ENCODE measurements at places on chromosomes 6 and 20.

DNA sequence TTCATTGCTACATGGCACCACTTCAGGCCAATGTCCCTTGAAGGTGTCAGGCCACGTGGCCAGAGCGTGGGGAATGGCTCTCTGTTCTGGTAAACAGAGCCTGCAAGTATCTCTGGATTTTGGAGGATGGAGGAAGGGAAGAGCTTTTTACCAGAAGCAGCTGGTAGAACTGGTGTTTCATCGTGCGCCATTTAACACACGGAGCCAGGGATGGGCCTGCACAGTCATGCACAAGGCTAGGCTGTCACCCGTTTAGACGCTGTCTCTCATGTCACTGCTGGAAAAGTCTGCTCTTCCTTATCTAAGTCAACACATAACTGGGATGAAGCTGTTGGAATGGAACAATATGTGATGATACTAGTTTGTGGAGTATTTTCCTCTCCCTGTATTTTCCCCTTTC lies 123.9 kb downstream of the IBTK start:
- DNase-seq = no peak

DNA sequence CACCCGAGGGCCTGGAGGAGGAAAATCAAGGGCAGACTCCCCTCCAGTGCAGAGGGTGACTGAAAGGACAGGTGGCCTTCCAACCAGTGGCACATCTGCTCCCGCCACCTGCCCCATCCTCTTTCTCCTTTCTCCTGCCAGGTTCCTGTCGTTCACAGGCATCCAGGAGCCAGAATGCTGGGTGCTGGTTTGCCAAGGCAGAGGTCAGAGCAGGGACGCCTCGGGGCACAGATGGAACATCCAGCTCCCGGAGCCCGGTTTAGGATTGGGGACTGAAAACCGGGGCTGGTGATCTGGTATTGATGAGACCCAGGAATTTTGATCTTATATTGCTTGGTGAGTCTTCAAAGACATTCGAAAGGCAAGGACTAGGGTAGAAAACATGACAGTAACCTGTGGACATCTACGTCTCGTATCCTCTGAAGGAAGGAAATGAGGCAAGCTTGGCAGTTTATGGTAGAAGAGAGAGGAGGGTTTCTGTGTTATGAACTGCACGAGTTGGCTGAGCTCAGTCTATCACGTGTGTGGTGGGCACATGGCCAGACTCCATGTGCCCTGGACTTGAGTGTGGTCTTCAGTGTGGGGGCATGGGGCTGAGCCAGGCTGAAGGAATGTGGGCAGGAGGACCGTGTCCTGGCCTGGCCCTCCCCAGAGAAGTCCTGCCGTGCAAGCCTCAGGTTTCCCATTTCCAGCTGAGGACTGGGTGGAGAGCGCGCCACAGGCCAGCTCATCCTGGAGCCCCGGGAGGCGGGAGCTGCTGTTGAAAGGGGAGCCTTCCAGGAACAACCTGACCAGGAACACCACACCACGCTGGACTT lies 74.2 kb downstream of the IRF4 start:
- no peak for DNase-seq

DNA sequence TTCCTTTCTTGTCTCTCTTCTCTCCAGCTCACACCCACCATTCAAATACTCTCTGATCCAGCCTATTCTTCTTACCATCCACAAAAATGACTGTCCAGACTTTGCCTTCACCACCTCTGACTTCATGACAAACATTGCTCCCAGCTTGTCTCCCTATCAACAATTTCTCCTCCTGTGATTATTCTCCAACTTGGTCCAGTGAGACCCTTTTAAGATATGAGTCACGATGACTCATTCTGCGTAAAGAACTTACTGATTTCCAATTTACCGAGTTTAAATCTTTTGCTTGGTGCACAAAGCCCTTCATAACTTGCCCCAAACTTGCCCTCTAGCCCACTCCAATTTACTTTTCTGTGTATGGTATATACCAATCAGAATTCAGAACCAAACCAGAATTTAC lies 833.2 kb downstream of the MAFB start:
- no peak for DNase-seq

- no peak for DNase-seq
These were observed 155.8 kb downstream of the RNGTT start for GRCh38 chr6:88807622-88808021.

DNA sequence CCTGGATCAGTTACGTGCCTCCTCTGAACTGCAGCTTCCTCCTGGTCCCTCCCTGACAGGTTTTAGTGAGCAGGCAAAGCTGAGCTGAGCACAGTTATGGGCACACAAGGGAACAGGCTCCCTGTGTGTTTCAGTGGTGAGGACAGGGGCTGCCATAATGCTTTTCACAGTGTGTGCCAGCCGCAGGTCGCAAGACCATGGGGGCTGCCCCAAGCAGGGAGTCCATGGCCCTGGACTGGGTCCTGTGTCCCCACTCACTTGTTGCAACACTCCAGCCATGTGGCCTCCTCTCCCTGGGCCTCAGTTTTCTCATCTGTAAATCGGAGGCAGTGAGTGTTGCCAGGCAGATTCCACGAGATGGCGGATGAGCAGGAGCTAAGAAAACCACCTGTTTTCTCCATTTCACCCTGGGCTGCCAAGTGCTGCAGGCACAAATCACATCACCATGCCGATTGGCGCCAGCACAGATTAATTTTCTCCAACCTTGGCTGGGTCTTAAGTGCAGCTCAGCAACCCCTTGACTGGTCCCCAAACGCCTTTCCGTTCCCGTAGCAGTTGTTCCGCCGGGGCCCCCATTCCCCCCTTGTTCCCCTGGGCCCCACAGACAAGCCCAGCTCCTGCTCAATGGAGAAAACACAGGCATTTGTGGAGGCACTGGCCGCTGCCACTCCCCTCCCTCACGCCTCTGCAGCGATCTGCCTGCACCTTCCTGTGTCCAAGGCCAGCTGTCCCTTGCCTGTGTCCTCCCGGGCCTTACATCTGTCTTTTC lies 57.1 kb upstream of the NNAT start:
- no peak for DNase-seq

DNA sequence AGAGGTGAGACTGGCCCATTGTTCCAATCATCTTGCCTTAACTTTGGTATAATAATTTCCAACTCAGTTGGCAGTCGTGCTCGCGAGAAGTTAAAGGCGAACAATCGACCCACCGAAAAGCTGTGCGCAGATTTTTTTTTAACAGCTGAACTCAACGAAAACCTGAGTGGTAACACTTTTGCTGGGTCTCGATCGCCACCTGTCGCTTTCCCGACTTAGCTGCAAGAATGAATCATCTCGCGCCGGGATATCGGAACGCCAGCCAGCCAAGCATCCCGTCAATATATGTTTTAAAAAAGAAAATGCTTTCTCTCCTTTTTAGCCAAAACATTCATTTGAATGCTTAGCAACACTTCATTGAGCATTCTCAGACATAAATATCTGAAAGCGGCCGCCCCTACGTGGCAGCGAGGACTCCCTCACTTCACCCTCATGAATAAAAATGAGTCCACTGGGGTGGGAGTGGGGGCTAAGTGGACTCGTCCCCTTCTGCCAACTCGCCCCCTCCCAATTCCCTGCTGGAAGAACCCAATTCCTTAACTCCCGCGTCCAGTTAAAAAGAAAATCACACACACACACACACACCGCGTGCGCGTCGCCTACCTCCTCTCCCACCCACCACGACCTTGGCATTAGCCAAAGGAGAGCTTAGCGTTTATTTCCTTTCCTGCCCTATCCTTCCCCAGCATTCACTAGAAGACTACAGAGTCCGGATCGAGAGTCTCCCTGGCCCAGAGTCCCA lies 1.5 kb downstream of the COL12A1 start:
- no peak for DNase-seq

GRCh38 chr6:44201638-44202303 lies 15.0 kb upstream of the MYMX start:
- no peak for DNase-seq

DNA sequence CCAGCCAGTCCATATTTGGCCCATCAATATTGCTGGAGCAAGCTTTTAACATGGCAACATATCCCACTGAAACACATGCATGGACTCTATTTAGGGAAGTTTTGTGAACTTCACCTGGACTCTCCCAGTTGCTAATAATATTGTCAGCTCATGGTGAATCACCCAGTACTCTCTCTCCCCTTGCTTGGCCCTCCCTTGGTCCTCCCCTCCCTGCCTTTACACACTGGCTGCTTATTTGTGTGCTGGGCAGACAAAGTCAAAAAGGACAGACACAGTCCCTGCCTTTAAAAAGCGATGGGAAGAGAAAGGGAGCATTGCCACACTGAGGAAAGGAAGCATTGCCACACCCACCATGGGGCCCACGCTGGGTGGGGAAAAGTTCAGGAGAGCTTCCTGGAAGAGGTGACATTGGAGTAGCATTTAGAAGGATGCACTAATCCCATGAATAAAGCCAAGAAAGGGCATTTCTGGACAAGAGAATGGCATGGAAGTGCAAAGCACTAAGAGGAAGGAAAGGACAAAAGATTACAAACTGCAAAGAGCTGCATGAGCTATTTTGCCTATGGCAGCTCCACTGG lies 143.4 kb upstream of the EXOC2 start:
- DNase-seq = no peak

DNA sequence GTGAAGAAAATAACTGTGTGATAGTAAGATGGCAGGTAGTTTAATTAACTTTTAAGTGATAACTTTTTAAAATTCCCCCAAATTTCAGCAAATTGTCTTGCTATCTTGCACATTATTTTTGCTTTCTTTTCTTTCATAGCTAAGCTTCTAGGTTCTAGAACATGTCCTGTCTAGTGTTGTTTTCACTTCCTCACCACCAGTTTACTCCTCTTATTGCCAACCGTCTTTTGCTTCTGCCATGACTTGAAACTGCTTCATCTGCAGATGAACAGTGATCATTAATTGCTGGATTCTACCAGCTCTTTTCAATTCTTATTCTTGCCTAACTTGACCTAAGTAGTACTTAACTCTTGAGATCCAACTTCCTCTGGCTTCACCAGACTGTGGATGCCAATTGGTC lies 137.8 kb downstream of the CENPW start:
- no peak for DNase-seq

DNA sequence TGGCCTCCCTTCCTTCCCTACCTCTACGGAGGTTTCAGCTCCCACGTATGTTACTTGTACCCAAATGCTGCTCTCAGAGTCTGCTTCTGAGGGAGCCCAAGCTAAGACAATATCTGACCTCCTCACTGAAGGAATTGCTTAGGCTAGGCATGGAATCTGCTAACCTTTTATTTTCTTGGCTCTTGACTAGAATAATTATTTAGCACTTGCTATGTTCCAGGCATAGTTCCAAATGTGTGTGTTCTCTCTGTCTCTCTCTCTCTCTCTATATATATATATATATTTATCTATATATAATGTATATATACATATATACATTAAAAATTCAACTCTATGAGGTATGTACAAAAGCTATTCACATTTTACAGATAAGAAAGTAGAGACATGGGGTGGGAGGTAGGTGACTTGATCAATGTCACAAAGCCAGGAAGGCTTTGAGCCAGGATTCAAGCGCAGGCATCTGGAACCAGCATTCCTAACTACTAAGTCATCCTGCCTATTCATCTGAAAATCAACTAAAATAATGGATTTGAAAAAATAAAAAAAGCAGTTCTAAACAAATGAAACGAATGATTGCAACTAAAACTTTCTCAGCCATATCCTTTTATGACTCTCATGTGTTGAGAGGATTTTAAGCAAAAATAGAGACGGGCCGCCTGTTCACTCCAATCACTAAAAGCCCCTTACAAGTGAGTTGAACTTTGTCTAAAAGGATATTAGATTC lies 189.7 kb upstream of the JAG1 start:
- no peak for DNase-seq

DNA sequence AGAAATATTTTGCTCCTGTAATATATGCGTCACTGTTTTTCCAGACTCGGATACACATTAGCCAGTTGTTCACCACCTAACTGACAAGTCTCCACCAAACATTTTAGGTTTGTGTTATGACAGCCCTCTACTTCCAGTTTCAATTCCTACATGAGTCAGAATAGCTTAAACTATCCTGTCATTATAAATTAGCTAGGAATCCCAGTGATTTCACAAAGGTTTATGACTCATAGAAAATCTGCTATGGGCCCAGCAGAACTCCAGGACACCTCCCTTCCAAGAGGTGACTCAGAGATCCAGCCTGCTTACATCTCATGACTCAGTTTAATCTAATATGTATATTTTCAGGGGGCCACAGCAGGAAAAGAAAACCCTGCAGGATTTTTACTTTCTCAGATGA lies 17.4 kb upstream of the PLCB4 start:
- no peak for DNase-seq

DNA sequence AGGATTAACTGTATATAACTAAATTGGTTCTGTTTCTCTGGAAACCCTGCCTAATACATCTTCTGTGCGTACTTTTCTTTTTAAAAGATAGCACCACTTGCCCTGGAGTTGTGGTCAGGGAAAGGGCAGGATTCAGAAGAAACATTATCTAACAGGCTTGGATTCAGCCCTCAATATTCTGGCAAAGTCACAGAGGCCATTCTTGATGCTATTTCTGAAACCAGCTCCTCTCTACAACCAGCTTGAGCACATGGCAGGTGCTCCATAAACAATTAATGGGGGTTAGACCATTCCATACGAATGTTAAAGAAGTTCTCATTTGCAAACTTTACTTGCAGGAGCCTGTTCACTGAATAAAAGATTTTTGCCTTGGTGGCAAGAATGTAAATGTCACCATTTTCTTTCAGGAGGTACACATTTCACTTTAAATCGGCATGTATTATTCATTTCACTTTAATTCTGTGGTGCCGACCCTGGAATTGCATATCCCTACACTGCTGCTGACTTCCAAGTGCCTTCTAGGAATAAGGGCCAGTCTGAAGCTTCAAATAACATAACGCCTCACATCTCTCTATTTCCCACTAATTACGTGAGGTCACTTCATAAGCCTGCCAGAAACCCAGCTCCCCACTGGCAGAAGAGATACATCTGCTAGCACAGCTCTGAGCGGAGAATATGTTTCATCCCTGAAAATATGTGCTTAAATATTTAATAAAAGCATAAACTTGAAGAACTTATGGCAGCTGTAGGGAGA lies 248.7 kb downstream of the ADGRG6 start:
- DNase-seq = no peak

DNA sequence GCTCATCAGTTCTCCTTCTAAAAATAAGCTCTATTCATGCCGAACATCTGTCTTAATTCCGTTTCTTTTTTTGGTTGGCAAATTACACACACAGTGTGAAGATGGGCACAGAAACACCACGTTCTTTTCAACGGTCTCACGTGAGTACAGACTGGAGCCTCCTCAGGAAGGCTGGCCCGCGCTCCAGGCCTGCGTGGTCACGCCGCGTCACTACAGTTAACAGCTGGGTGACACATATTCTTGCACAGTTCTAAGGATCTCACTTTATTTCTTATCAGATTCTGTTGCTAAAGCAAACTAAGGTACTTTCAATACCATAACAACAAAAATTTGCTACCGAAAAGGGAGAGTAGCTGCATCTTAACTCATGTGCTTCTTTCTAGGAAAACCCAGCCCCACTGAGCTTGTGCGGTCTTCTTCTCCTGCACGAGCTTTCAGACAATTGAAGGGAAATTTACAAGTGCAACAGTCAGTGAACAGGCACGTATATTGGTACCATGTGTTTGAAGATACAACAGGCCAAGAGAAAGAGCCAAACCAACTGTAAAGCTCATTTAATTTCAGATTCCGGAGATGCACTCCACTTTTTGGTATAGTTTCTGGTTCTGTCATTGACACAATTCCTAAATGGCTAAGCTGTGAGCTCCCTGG lies 55.6 kb upstream of the MPC1 start:
- no peak for DNase-seq

- DNase-seq = no peak
These were observed 263.9 kb upstream of the NT5E start for GRCh38 chr6:85185977-85186376.

- DNase-seq = no peak
These were observed 896.8 kb downstream of the EPHA7 start for GRCh38 chr6:92522589-92522988.
